CD4-positive, alpha-beta T cell treated with Interleukin-6 at 100 ng/mL for 8 hours (primary cell): ENCODE measurements at places on chromosomes 7 and 10.
A peak's percentile ranks its signal among the peaks of the same experiment; 100 is the strongest.

DNA sequence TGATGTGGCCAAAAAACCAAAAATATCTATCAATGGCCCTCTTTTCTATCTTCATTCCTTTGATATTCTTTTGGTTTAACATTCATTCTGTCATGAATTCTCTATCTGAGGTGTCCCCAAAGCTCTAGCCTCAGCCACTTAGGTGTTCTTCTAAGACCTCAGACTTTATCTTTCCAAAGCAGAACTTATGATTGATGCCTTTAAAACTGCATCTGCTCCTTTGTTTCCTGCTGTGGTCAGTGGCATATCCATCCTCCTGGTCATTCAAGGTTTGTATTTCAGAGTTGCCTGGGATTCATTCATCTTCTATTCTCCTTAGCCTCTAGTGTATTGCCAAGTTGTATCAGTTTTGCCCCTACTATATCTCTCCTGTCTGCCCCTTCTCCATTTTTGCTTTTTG is 30.6 kb downstream of the FHIP2A start:
- no peak for DNase-seq

- no peak for DNase-seq
These were observed 517.4 kb upstream of the ZMIZ1 start for GRCh38 chr10:78551184-78552005.

DNA sequence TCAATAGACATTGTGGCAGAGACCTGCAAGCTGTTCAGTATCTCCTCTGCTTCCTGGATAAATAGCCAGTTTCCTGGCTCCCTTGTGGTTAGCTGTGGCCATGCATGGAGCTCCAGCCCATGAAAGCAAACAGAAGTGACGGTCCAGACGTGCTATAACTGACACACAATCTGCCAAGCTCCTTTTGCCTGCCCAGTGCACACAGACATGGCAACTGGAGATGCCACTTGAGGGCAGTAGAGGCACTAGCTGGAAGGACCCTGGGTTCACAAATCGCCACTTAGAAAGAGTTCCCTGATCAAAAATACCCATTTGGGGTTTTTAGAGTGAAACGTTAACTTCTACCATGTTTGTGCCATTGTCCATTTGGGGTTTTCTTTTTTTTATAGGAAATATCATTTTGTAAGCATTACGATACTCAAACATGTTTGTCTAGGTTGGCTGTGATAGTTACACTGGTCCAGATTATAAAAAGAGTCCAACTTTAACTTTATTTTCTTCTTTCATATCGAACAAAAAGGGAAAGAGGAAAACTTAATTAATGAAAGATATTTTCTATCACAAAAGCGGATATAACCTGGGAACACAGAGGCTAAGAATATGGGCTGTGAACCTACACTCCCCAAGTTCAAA is 31.3 kb downstream of the KIN start:
- DNase-seq, result peak; percentile 3

GRCh38 chr10:122306282-122306681 is 35.2 kb downstream of the BTBD16 start:
- no peak for DNase-seq
